ENCODE measurements at places on chromosomes 16 and 17.
A peak's percentile ranks its signal among the peaks of the same experiment; 100 is the strongest.

DNA sequence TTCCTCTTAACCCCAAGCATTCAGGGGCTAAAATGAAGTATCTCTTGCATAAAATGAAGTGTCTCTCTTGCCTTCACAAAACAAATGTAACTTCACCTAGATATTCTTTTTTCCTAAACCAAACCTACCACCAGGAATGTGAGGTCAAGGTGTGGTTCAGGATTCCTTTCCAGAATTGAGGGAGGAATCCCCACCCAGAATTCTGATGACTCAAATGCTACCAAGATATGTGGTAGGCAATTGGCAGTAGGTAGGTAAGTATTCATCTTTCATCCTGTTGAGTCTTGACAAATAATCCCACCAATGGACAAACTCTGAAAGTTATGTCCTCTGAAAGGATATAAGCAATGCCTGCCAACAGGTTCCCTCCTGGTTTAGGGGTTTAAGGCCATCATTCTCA, 26.2 kb downstream of the TRIM16 start:
- peak; percentile 86 for DNase-seq

GRCh38 chr17:72255481-72255880, 134.7 kb downstream of the SOX9 start:
- DNase-seq: no peak

DNA sequence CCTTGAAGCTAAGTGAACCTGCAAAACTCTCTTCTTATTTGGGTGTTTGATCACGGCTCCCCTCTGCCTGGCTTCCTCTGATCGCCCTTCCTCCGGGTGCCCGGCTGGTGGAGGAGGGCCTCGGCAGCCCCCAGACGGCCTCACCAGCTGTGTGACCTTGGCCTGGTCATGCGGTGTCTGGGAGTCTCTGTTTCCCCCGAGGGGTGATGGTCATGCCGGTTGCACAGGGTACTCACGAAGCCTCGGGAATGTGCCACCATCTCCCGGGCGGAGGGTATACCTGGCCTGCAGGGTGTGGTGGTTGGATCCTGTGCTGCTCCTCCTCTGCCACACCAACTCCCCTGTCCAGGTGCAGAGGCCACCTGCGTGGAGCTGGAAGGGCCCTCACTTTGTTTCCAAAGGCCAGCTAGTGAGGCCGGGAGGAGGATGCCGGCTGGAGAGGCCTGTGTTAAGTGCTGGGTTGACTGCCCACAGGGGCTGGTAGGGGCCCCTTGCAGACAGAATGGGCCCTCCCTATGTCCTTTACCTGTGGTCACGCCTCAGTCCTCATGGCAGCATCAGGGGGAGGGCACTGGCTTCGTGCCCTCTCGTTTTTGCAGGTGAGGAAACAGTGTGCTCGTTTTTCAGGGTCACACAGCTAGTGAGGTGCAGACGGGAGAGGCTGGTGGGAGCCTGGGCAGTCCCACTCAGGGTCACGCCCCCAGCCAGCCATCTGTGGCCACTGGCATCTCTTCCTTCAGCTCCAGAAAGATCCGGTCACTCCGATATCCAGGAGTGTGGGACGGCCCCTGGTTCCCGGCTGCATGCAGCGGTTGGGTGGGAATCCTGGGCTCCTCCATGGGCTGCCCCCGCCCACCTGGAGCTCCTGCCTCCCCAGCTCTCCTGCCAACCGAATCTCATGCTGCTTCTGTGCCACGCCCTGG, 148.5 kb upstream of the GSE1 start:
- DNase-seq: no peak

DNA sequence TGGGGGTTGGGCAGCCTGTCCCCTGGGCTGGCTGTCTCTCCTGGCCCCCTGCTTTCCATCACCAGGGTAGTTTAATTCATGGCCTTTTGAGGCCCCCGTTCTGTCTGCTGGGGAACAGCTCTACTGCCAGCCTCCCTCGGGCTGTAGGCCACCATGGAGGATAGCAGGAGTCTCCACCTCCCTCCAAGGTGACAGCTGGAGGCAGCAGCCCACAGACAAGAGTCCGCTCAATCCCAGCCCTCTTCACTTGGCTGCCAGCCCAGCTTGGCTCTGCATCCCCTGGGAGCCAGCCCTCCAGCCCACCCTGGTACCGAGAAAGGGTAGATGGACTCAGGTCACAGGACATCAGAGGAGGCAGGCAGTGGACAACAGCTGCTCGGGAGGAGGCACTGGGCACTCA, 194.6 kb upstream of the SDK2 start:
- no peak for DNase-seq

DNA sequence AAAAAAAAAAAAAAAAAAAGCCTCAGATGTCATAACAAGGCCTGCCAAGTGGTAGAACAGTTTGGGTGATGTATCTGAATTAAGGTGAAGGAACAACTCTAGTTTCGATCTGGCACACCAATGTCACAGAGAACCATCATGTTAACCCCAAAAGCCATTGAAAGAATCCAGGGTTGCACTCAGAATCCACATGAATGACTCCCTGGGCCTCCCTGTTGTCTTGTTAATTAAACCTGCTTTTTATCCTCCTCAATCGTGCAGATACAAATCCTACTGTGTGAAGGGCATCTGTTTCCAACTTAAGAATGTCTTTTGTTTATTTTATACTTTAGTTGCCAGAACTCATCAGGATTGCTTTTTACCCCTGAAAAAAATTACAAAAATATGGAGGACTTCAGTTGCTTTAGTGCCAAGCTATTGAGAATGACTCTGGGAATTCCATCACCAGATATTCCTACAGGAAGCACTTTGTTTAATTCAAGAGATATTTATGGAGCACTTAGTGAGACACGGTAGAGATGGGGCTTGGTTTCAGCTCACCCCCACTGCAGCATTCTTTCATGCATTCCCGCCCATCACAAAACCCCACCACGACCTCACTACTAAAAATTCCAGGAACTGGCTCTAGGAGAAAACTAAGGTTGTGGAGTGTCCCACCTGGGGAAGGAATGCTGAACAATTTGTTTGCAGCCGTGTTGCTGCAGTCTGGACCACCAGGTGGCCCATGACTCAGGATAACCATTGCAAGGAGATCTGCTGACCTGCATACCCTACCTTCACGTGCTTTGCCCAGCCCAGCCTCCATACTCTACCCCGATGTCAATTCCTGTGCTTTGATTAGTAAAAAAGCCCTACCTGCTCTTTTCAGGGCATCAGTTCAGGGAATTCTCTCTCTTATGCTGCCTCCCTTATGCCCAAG, 63.8 kb upstream of the GPRC5B start:
- DNase-seq: no peak

DNA sequence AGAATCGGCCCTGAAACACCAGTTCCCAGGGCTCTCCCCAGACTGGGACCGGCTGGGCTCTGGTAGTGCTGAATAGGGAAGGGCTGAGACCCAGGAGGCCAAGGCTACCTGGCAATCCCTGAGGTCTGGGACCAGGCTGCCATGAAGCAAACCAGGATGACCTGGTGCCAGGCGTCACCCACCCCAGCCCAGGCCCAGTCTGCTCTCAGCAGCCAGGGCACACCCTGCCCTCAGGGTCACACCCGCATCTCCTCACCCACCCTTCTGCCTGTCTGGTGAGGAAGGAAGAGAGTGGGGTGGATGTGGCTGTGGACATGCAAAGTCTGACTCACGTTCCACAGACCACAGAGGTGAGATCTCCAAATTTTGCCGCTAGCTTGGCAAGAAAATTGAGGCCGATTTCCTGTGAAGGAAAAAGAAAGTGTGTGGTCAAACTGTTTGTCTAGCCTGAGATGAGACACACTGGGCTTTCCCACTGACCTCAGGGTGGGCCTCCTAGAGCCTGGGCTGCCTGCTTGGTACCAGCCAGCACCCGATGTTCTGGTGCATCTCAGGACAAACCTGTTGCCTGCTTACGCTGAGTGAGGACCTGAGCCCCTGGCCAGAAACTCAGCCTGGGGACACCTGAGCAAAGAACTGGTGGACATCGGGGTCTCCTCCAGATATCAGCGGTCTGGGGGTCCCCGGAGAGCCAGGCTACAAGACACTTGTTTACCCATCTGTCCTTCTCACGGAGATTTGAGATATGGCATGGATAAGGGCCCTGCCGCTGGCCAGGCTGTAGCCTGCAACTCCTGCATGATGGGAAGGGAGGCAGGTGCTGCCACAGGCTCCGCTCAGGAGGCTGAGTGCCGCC, 6.3 kb upstream of the RAB37 start:
- no peak for DNase-seq

- no peak for DNase-seq
These were observed 142.5 kb upstream of the ELAC2 start for GRCh38 chr17:13160296-13160695.

GRCh38 chr17:3400055-3400454, 1.8 kb upstream of the OR1E1 start:
- DNase-seq: no peak

DNA sequence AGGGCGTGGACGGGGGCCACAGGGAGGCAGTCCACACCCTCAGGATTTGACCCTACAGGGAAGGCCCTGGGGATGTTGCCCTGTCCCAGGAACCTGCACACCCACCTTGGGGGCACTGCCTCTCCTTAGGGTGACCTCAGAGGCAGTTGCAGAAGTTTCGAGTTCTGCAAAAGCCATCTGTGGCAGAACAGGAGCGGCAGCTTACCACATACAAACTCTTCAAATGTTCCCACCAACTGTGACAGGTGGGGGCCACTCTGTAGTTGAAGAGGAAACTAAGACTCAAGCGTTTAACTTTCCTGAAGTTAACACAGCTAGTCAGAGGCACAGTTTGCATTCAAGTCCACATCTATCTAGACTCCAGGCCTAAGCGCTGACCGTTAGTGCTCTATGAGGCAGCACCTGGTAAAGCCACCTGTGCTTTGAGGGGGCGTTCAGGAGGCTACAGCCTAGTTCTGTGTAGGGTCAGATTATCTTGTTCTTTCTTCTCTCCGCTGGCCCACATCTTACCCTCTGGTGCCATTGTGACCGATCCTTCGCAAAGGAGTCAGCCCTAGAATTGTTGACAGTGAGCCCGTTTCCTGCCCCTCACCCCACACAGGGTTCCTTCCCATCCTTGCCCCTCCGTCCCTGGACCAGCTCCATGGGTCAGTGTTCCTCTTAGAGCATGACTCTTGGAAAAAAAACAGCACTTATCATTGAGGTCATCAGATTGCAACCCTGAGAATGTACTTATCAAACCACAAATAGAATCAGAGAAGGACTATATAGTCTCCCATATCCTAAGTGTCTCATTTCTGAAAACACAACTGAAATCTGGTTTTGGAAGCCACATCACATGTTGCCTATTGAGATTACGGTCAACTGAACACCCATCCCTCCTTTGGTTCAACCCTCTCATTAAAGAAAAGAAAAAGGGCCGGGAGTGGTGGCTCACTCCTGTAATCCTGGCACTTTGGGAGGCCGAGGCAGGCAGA, 45.4 kb downstream of the CDH1 start:
- no peak for DNase-seq

DNA sequence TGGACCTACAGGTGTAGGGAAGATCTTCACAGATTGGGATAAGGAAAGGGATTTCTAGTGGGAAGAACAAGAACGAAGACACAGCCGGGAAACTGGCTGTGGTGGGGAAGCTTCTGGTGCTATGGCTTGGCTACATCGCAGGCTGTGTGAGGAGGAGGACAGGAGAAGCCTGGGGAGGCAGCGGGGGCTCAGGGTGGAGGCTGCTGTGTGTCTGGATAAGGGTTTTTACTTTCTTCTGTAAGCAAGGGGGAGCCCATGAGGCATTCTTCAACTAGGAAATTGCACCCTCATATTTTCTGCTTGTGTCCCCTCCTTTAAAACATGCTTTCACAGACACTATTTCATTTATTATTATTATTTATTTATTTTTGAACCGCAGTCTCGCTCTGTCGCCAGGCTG, 2.9 kb upstream of the RHBDF2 start:
- DNase-seq: no peak

DNA sequence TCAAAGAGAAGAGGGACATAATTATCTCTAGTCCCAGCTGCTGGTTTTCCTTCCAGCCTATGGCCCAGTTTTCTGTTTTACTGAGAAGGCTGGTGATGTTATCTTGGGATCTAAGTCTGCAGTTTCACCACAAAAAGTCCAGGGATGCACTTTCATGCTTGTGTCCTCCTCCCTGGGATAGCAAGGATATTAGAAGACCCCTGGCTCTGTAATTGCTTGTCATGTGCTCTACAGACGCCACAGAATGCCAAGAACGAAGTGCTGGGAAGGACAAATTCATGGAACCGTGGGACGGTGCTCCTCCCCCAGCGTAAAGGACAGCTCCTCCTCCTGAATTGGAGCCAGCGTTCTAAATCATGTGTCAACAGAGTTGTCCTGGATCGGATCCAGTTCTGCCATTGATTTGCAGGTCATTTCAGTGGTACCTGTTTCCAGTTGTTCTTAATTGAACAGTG, 8.6 kb downstream of the MAPT start:
- DNase-seq: no peak

DNA sequence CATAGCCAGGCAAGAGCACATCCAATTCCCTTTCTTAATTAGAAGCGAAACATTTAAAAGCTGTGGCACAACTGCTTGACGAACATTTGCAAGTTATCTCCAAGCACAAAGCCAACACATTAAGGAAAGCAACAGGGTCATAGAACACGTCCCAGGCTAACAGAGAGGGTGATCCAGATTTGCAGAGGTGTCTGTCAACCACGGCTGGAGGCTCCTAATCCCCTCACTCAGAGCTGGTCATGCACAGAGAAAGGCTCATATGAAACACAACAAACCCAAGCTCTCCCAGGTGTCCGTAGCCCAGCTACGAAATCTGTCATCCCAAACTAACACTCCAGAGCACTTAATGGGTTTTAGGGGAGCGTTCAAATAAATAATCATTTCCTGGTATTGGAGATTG, 276.1 kb downstream of the SLC39A11 start:
- DNase-seq: no peak

- no peak for DNase-seq
These were observed 29.6 kb downstream of the NPTX1 start for GRCh38 chr17:80446645-80447405.

DNA sequence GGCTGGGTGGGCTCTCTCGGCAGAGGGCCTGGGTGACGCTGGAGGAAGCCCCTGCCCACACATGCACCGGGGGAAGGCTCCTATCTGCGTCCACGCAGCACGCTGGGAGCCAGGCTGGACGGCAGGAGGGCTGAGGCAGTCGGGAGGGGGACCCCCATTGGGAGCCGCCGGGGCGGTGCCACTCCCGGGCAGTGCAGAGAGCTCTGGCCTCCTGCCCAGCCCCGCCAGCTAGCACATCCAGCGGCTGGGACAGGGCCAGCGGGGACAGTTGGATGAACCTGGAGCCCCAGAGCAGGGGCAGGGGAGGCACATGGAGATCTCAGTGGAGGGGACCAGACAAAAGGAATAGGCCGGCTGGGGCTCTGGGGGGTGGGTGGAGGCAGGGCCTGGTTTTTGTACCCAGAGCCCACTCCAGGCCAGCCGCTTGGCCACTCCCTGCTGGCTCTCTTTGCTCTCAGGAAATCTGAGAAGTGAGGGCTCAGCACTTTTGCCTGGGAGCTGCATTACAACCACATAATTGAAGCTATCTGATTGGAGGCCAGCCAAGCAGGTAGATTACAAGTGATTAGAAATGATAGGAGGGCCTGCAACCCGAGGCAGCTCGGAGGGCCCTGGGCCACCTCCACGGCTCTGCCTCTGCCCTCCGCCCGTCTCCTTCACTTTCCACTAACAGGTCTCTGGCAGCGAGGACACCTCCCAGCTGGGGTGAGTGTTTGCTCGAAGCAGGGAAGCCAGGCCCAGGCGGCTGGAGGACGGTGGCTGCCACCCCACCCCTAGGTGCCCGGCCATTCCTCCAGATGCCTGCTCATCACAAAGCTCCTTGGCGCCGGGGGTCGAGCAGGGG, 40.1 kb downstream of the ENGASE start:
- no peak for DNase-seq
